Ovary (tissue), 10 donors: ENCODE measurements at places on chromosomes 5 and 9. TPM values are rescaled to one million over a fixed set of nuclear protein-coding genes. Genes with fewer than 3 reads are reported as not detected.

DNA sequence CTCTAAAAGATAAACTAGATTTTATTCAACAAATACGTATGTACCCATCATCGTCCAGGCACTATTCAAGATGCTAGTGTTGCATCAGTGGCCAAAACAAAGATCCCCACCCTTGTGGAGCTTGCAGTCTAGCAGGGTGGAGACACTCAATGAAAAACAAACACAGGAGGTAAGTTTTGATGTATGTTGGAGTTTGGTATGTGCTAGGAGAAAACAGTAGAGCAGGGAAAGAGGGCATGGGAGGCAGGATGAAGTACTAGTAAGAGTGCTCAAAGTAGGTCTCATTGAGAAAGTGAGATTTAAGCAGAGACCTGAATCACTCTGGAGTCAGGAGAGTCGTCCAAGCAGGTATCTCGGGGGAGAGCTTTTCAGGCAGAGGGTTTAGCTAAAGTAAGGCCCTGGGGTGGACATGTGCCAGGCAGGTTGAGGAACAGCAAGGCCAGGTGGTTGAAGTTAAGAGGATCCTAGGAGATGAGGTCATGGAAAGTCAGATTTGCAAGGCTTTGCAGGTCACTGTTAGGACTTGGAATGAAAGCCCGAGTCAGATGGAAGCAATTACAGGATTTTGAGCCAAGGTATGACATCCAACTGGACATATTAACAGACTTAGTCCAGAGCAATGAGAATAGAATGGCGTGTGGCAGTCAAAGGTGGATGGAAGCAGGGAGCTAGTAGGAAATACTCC, 9.2 kb downstream of the SNX18 start:
- no peak for DNase-seq

- DNase-seq: no peak
Measured at GRCh38 chr5:98050583-98050982, 722.9 kb upstream of the RGMB start.

DNA sequence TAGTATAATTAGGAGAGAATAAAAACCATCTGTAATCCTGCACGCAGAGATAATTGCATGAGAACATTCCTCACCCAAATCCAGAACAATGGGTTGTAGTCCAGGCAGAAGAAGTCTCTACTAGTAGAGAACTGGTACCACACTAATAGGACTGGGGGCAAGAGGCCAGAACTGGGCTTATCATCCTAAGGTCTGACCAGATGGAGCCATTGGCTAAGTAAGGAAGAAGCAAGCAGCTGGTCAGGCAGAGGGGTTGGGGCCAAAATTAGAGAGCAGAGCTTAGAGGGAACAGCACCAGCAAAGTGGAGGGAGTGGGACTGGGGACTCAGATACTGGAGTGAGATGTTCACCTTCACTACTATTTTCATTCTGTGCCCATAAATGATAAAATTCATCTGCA, 35.4 kb upstream of the MAP1B start:
- DNase-seq: no peak

DNA sequence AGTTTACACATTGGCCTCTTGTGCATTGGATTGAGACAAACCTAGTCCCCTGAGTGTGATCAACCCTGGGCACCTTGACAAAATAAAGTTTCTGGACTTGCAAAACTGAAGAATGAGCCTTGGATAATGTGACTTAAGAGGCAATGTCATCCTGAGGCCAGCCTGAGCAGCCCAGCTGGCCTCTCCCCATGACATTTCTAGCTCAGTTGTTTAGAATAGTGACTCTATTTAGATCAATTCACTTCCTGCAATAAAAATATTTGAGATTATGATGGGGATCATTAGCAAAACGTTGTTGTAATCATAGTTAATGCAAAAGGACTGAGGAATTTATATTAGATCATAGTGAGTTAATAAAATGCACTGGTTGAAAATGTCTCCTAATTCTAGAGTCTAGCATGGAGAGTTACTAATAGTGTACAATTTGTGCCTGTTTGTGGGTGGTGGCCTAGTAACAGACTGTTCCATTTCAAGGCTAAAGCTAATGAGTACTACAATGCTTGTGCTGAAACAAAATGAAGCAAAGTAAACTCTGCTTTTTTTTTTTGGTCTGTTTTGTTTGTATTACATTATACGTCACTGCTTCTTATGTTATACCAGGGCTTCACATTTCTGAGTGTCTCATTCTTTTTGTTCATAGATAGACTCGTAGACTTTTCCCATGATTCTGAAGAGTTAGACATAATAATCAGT, 10.9 kb upstream of the RHOBTB3 start:
- DNase-seq: no peak

- no peak for DNase-seq
Measured at GRCh38 chr5:103243665-103244064, 14.9 kb upstream of the MACIR start.

DNA sequence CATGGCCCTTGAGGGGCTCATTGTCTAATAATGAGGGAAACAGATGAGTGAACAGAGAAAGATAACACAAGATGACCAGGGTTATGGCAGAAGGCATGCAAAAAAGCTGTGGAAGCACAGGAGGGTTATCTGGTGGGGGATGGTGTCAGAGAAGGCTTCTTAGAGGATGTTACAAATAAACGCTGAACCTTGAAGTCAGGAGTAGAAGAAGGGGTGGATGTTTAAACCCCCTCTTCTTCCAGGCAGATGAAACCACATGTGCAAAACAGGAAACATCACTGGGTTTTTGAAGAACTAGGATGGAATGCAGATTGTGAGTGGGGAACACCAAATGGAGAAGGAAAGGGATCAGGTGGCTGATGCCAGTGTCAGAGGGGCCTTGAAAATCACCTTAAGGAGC, 41.8 kb upstream of the NR5A1 start:
- DNase-seq: no peak

DNA sequence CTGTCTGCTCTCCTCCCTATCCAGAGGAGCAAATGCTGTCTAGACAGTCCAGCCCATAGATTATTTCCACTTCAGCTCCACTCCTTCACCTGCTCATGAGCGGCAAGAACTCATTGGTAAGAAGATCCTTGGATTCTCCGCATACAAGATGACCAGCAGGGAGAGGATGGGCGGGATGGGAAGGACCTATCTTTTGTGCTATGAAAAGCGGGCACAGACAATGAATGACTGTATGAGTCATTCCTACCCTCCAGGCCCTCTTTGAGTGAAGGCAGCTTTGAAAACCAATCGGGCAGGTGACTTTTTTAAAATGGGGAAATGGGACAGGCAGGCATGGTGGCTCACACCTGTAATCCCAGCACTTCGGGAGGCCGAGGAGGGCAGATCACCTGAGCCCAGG, 49.4 kb downstream of the SMIM23 start:
- DNase-seq: no peak

DNA sequence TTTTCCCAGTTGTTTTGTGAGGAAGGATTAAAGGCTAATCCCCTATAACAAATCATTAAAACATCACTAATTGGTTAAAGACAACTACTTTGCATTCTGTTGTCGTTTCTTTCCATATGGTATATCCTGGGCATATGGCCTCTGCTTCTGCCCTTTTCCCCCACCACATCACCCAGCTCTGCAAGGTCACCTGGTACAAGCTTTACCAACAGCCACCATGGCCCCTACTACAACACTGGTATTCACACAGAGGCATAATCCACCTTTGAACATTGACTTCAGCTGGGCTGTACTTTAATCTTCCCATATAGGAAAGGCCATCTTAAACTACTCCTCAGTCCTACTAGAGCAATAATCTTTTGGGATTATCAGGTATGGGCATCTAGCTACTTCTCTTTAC, 866.1 kb downstream of the TLE4 start:
- DNase-seq: no peak

GRCh38 chr9:4305065-4305985, 5.5 kb upstream of the GLIS3 start:
- no peak for DNase-seq

DNA sequence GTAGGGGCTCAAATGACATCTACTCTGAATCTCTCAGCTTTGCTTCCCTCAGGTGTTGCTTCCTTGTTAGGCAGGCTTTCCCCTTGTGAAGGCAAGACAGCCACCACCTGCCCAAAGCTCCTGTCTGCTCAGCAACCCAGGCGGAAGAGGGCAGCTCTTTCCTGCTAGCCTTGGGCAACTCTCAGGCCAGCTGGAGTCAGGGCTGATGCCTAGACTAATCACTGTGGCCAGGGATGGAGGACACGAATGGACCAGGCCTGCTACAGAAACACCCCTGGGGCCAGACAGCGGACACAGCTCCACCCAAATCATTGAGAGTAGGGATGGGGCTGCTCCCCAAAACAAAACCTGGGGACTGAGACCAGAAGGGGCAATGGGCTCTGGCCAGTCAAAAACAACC, 138.0 kb downstream of the MTX3 start:
- DNase-seq: no peak

DNA sequence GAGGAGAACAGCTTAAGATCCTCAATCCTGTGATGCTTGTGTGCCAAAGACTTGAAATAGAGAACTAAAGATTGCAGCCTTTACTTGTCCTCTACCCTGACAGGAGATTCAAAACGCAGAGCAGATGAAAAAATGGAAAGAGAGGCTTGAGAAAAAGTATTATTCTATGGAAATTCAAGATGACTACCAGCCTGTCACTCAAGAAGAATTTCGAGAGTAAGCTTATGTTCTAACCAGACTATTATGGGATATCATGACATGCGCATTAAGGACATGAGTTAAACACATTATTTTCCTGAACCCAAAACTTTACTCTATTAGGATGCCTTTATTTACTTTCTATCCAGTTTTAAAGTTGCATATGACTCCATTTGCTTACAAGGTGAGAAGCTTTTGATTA, 46.4 kb downstream of the PKD2L2 start:
- no peak for DNase-seq

- DNase-seq: no peak
Measured at GRCh38 chr9:130815242-130815808, 19.7 kb upstream of the ABL1 start.

DNA sequence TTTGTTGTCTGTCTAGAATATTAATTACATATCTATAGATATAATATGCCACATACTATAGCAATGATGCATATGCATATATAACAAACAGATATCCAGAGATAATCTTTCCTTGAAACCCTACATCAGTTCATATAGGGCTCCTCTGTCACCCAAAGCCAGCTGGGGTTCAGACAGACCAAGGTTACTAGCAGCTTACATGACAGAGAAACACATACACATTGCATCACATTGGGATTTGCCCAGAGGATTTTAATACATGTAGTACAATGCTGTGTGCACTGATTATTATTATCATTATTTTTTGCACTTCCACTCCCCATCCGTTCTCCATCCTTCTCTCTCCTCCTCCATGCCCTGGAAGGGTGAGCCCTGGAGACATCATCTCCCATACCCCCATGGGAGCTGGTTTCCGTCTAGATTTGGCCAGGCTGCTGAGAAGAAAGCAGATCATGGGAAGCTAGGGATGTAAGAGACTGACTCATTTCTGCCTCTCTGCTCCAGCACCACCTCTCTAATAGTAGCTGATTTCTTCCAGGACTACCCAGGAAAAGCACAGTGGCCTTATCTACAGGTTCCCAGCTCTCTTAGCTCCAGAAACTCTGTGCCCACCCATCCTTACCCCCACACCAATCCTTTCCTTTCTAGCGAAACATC, 23.3 kb downstream of the FST start:
- no peak for DNase-seq

The DDX4 gene
- total RNA-seq: not detected

The NANS gene
- 30.9 TPM for total RNA-seq

The CDC25C gene
- not detected for total RNA-seq

The SLC6A7 gene
- not detected for total RNA-seq

The HRH2 gene
- 3.3 TPM for total RNA-seq

The PLPPR1 gene
- total RNA-seq: 0.10 TPM
